Lung microvascular endothelial cell (primary cell): ENCODE measurements at places on chromosomes 16 and 17.

DNA sequence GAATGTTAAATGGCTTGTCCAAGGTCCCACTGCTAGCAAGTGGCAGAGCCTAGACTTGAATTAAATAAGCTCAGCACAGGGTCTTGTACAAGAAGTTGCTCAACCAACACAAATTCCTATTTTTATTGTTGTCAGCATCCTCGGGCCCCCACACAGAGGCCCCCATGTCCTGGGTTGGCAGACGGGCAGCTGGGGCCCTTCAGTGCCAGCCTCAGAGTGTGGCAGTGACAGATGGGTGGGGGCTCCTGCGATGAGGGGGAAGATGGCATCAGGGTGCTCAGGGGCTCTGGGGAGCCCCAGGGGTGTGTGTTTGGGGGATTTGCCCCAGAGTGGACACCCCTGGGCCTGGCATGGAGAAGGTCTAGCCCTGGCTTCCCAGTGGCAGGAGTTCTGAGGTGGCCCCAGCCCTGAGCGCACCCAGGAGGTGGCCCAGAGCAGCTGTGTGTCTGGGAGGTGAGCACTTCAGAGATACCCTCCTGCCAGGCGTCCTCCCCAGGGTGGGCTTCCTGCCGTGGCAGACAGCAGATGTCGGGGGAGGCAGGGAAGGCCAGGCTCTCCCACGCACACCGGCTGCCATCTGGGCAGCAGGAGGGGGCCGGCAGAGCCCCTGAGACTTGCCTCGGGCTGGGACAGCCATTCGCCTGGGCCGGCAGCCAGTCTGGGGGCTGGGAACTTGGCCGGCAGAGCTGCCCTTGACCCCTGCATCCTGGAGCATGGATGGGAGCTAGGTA lies 150.8 kb downstream of the C16orf78 start:
- DNase-seq, result no peak

GRCh38 chr17:35488991-35489390 lies 40.4 kb upstream of the SLFN13 start:
- DNase-seq, result no peak

GRCh38 chr16:46982335-46982734 lies 8.9 kb upstream of the DNAJA2 start:
- no peak for DNase-seq

DNA sequence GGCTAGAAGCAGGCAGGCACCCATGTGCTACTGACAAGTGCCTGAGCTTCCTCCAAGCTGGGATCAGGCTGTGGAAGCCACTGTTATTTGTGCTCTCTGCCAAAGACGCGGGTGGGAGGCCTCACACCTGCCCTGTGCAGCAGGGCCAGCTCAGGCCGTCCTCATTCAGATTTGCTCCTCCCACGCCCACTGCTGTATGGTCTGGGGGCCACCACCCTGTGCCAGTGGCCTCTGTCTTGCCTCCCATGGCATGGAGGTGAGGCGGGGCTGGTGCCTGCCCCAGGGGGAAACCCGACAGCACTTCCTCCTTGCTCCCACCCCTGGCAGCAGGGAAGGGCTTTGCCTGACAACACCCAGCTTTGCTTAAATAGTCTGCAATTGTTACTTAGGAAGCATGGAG lies 356.5 kb upstream of the CDH8 start:
- no peak for DNase-seq

- DNase-seq, result no peak
Observed at GRCh38 chr16:61540216-61540615, 496.0 kb downstream of the CDH8 start.

GRCh38 chr17:79809530-79810129 lies 12.8 kb upstream of the CBX8 start:
- DNase-seq, result no peak

DNA sequence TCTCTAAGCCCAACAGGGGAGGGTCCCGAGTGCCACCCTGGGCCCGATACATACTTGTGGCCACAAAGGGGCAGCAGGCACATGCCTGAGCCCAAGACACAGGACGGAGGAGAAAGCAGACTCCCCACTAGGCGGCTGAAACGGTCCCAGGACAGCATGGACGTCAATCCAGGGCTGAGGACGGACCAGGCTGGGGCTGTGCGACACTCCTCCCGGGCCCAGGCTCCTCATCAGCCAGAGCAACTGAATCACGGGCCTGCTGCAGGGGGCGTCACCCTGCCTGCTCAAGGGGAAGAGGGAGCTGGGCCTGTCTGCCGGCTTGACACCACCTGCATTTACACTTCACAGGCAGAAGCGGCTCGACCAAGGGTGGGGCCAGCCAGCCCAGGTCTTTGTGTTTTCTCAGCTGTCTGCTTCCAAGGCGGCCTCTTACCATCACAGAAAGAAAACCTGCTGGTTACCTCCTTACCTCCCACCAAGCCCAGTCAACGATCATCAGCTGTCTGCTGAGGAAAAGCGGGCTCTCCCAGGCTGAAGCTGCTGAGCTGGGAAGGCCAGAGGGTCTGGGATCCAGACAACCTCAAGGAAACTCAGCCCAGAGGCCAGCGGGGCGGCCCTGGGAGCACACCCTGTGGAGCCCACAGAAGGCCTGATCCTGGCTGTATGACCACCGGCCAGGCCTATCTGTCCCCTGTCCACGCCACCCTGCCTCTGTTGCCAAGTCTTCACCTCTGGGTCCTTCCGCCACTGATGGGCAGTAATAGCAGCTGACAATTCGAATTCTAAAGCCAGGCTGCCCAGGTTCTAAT lies 26.4 kb downstream of the KIFC3 start:
- DNase-seq, result peak; percentile 31

GRCh38 chr16:85248342-85248741 lies 136.1 kb upstream of the CIBAR2 start:
- DNase-seq, result no peak

DNA sequence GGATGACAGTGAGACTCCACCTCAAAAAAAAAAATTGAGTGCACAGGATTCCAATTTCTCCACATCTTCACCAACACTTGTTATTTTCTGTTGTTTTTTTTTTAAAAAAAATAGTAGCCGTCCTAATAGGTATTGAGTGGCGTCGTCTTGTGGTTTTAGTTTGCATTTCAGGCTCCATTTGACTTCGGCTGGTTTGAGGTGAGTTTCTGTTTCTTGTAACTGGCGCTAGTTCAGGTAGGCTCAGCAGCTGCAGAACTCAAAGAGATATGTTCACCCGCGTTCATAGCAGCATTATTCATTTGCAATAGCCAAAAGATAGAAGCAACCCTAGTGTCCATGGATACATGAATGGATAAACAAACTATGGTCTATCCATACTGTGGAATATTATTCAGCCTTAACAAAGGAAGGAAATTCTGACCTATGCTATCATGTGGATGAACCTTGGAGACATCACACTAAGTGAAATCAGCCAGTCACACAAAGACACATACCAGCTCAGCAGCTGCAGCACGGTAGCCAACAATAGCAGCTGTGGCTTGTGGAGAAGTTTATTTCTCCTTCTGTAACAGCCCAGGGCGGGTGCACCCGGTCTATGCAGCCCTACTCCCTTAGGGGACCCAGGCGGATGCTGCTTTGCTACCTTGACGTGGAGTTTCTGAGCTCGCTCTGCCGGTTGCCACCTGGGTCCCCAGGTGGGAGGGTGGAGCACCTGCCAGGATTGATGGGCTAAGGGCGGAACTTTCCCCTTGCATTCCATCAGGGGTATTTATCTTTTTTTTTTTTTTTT lies 44.9 kb downstream of the TMEM235 start:
- DNase-seq, result no peak

GRCh38 chr17:56908001-56908542 lies 5.8 kb downstream of the TRIM25 start:
- peak; percentile 30 for DNase-seq

- no peak for DNase-seq
Observed at GRCh38 chr17:48960834-48961515, 7.4 kb downstream of the GIP start.

- DNase-seq, result peak; percentile 48
Observed at GRCh38 chr16:81745704-81746558, 33.2 kb upstream of the PLCG2 start.

GRCh38 chr16:89089120-89089519 lies 4.5 kb upstream of the ACSF3 start:
- DNase-seq, result no peak

GRCh38 chr16:86002178-86002900 lies 103.4 kb downstream of the IRF8 start:
- DNase-seq, result no peak

GRCh38 chr16:66028510-66029216 lies 337.8 kb upstream of the CDH5 start:
- no peak for DNase-seq

GRCh38 chr17:39753514-39754160 lies 15.9 kb downstream of the GRB7 start:
- DNase-seq, result peak; percentile 39

DNA sequence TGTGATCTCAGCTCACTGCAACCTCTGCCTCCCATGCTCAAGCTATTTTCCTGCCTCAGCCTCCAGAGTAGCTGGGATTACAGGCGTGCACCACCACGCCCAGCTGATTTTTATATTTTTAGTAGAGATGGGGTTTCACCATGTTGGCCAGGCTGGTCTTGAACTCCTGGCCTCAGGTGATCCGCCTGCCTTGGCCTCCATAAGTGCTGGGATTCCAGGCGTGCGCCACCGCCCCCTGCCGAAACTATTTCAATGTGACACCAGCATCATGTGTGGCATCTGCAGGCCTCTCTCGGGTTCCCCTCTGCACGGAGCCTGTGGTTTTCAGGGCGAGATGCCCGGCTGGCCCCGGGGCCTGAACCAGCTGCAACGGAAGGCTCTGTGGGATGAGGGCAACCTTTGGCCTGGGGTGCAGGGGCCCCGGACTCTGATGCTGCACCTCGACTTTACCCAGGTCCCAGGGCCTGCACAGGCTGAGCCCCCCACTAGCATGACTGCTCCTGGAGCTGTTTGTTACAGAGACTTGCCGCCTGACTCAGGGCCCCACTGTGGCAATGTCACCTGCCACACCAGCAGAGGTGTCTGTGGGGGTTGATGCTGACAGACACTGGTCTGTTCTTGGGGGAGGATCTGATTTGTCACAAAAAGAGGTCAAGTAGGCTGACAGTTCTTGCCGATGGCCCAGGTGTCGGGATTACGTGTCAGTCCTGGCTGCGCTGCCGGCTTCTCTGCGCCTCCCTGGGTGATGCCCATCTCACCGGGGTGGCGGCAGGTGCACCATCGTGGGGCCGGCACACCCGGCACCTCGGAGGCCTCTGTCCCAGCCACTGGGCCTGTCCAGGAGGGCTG lies 8.6 kb upstream of the TEX19 start:
- no peak for DNase-seq

GRCh38 chr17:47641202-47641601 lies 8.5 kb upstream of the KPNB1 start:
- DNase-seq, result no peak

- DNase-seq, result no peak
Observed at GRCh38 chr17:40610359-40610758, 37.3 kb downstream of the SMARCE1 start.

- no peak for DNase-seq
Observed at GRCh38 chr17:962670-963069, 16.9 kb downstream of the NXN start.

- no peak for DNase-seq
Observed at GRCh38 chr17:29687596-29687995, 64.9 kb upstream of the CORO6 start.

DNA sequence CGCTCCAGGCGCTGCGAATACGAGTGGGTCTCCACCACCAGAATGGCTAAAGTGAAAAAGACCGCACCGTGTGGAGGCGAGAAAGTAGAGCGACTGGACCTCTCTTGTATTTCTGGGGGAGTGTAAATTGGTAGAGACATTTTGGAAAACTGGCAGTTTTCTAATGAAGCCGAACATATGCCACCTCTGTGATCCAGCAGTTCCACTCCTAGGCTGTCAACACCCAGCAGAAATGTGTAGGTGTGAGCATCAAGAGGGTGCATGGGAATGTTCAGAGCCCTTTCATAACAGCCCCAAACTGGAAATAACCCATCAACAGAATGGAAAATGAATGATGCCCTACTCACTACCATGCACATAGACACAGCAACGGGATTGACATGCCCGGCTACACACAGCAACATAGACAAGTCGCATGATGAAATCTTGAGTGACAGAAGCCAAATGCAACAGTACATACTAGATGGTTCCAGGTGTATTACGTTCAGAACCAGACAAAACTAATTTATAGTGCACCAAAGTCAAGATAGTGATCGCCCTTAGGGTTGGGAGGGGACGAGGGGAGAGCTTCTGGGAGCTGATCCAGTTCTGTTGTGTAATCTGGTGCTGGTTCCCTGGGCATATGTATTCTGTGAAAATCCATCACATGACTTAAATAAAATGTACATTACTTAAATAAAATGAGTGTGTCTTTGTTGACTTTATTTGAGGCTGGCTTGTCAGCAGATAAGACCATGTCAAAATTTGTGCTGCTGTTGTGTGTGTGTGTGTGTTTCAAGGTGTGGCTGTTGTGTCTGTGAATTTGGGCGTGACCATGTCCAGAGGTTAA lies 877 bp upstream of the BCL7C start:
- no peak for DNase-seq

- peak; percentile 59 for DNase-seq
Observed at GRCh38 chr17:70041540-70041939, 33.5 kb upstream of the KCNJ16 start.
